Naive thymus-derived CD8-positive, alpha-beta T cell (primary cell): ENCODE measurements at places on chromosomes 1 and 21.

GRCh38 chr1:85420199-85420598 is 44.8 kb downstream of the DDAH1 start:
- no peak for DNase-seq

DNA sequence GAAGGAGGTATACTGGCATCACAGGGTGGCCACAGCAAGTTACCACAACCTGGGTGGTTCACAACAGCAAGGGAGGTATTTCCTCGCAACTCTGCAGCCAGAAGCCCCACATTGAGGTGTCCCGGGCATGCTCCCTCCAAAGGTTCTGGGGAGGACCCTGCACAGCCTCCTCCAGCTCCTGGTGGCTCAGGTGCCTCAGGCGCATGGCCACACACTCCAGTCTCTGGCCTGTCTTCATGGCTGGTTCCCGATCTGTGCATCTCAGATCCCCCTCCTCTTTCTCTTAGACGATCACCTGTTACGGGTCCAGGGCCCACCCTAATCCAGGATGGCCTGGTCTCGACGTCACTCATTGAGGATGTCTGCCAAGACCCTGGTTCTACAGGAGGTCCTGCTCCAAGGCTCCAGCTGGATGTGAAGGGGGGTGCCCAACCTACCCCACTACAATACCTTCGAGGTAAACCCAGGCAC is 6.7 kb upstream of the ARF1 start:
- no peak for DNase-seq

GRCh38 chr1:42128499-42128898 is 24.7 kb upstream of the GUCA2B start:
- no peak for DNase-seq

GRCh38 chr1:64836802-64837201 is 91.9 kb downstream of the RAVER2 start:
- no peak for DNase-seq

DNA sequence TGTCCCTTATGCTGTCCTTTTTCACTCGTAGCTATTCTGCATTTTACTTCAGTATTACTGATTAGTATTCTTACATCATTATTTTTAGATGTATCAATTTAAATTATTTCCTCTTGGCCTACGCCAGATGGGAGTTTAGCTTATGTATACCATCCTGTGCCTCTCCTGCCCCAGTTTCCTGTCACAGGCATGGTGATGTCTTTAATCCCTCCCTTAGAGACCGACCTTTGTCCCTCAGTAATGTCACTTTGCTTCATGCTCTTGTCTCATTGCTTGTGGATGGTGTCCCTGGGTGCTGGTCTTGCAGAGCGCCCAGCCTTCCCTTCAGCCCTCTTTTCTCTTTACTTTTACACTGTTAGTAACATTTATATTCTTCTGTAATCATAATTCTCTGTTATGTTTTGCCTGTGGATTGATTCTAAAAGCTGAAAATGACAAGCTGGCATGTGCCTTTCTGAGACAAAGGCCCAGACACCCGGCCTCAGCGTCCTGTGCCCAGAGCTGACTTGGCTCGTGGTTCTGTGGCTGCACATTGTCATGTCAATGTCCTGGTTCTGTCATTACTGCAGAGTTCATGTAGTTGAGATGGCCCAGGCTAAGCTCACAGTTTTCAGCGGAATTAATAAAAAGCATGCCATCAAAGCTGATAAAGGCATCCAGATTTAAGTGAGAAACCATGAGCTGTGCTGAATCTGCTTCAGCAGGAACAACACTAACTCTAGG is 100.7 kb downstream of the MTR start:
- DNase-seq: no peak

DNA sequence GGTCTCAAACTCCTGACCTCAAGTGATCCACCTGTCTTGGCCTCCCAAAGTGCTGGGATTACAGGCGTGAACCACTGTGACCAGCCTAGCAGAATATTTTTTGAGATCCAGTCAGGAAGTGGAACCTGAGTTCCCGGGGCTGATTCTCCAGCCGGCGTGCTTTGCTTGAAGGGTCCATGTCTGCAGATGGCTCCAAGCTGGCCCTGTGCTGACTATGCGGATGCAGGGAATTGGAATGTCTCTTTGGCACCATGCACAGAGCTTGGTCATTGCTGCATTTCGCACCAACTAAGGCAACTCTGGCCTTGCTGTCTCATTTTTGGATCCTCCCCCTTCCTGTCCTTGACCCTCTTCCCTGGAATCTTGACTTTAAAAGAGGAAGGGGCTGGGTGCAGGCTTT is 28.1 kb downstream of the ARHGEF10L start:
- DNase-seq: no peak

DNA sequence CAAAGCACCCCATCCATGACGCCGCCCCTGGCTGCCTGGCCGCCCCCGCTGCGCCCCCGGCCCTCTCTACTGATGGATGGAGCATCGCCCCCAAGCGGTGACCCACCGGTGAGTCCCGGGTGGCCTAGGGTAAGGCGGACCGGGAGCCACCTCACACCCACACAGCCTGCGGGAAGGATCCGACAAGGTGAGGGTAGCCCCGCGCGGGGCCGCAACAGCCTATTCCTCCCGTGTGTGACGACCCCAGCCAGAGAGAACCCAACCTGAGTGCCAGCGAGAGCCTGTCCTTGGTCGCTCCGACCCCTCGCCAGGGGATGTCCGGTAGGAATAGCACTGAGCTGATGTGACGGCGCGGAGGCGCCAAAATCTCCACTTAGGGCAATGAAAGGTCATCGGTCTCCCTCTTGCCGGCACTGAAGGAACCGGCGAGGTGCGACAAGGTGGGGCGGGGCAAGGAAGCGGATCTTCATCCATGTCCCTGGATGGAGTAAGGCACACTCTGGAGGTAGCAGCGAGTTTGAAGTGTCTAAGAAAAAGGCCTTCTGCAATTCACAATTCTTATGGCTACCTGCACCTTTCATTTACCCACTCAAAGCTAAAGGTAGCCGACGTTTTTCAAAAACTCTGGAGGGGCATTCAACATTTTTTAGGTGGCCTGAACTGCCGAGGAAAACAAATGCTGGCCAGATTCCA is 19.7 kb upstream of the CHIA start:
- DNase-seq: no peak

- no peak for DNase-seq
Measured at GRCh38 chr1:114043548-114043947, 64.3 kb downstream of the OLFML3 start.

GRCh38 chr1:108041360-108042142 is 76.6 kb upstream of the VAV3 start:
- no peak for DNase-seq

DNA sequence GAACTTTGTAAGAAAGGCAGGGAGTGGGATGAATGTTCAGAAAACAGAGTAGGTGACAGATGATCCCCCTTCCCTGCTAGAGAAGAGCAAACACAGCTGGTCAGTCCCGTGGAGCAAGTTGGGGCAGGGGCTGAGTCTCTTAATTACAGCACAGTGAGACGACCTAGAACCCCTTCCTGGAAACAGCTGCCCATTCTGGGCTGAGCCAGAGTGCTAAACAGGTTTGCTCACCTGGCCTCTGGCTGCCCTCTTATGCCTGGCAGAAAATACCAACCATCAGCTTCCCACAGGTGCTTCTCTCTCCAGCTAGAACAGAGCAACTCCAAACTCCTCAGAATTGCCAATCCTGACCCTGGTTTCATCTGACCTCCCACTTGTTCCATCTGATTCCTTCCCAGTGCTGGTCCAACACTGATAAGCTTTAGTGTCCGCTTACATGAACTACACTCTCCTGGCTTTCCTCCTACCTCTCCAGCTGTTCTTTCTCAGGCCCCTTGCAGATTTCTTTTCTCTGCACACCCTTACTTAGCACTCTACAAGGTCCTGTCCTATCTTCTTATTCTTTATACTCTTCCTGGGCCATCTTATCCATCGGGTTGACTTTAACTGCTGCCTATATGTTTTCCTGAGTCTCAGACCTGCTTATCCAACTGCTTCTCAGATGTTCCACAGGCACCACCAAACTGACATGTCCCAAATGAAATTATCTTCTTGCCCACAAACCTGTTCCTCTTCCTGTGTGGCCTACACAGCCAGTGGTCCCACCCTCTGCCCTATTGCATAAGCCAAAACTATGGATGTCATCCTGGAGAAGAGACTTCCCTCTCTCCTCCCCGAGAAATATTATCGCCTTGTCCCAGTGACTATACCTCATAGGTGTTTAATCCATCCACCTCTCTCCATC is 22.6 kb upstream of the COL9A2 start:
- DNase-seq: no peak

DNA sequence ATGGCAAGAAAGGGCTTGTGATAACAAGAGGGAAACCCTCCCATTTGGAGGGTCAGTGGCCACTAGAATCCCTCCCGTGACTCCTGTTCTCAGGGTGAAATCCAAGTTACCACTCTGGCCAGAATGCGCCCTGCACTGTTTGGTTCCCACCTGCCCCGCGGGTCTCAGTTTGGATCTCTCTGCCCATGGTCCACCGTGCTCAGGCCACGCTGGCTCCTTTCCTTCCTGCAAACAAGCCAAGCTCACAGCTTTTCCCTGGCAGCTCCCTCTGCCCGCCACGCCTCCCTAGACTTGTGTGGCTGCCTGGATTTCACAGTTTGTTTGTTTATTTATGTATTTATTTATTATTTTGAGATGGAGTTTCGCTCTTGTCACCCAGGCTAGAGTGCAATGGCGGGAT is 179.5 kb upstream of the VAMP3 start:
- no peak for DNase-seq

- no peak for DNase-seq
Measured at GRCh38 chr1:198841477-198841876, 202.6 kb downstream of the PTPRC start.
